DND-41 (cell line): ENCODE measurements at places on chromosomes 16 and 17.

DNA sequence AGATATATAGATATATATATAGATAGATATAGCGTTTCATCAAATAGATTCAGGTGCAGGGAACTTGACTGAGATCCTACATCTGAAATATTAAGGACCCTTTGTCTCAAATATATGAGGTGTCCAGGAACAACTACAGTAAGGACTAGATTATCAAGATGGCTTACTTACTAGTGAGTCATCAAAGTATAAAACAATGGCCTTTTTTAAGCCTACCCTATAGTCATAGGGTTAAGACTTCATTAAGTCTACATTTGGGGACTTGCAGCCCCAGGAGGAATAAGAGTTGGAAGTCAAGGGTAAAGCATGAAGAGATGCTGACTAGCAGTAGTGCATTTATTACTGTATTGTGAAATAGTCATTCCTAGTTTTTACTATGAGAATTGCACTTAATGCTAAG lies 1023.4 kb downstream of the CDH11 start:
- H3K36me3 ChIP-seq, result no peaks in the 10 kb centered on the region
- H3K27me3 ChIP-seq, result no peaks in the 10 kb centered on the region
- H3K27ac ChIP-seq, result no peak overlapping the region
- no peaks in the 10 kb centered on the region for H3K4me1 ChIP-seq
- DNase-seq, result no peak

GRCh38 chr16:27924411-27925118 lies 138.9 kb downstream of the GSG1L start:
- no peak for DNase-seq
- no peaks in the 10 kb centered on the region for H3K36me3 ChIP-seq
- no peaks in the 10 kb centered on the region for H3K4me1 ChIP-seq
- no peak overlapping the region for H3K27ac ChIP-seq
- peaks cover 5% of the 10 kb centered on the region for H3K27me3 ChIP-seq

DNA sequence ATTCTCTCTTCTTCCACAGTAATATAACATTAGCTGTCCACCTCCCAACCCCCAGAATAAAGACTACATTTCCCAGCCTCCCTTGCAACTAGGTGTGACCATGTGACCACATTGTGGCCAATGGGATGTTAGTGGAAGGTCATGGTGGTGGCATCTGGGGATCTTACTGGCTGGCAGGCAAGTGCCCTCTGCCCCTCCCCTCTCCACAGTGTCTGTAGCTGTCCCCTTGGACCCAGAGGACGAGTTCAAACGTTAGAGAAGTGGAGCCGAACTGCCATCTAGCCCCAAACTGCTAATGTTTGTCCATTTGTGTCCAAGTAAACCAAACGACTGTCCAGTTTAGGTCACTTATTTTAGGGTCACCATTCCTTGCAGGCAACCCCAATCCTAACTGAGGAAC lies 26.6 kb upstream of the KCNG4 start:
- H3K27me3 ChIP-seq, result peaks cover 3% of the 10 kb centered on the region
- H3K27ac ChIP-seq, result no peak overlapping the region
- no peaks in the 10 kb centered on the region for H3K4me1 ChIP-seq
- H3K36me3 ChIP-seq, result no peaks in the 10 kb centered on the region
- DNase-seq, result peak; percentile 21

GRCh38 chr16:56872863-56873391 lies 7.9 kb downstream of the SLC12A3 start:
- H3K4me3 ChIP-seq, result no peak overlapping the region
- no peak overlapping the region for H3K27ac ChIP-seq
- DNase-seq, result no peak
- no peaks in the 10 kb centered on the region for H3K36me3 ChIP-seq
- H3K4me1 ChIP-seq, result no peaks in the 10 kb centered on the region
- no peaks in the 10 kb centered on the region for H3K27me3 ChIP-seq

DNA sequence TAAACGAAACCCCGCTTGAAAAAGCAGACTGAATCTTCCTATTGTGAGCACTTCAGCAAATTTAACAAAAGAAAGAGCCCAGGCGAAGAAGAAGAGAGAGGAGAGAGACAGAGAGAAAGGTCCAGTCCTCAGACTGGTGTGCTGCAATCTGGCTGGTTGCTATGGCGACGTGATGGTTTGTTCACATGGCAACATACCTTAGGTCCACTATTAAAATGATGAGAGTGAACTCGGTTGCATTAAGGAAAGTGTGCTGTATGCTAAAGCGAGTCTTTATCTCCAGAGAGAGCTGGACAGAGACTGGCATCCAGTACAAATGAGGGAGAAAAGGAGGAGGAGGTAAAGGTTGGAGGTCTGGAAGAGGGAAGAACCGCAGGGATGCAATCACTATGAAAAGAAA lies 271.8 kb upstream of the ZFHX3 start:
- no peak overlapping the region for H3K4me3 ChIP-seq
- DNase-seq, result no peak
- no peak overlapping the region for H3K27ac ChIP-seq
- H3K36me3 ChIP-seq, result no peaks in the 10 kb centered on the region

DNA sequence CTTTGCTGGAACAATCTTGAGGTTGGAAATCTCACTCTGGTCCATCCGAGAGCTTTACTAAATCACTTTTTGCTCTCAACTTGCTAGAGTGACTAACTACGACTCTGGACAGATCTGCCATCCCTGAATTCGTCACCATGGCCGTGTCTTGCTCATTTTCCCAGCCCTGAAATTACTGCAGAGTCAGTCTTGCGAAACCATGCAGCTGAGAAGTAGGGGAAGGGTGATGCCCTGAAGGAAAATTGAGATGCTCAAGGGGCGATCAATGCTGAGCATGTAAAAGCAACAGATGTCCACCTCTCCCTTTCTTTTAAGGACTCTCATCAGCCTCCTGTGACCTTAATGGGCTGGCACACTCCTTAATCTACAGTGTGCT lies 18.8 kb downstream of the PCTP start:
- no peak overlapping the region for H3K27ac ChIP-seq
- peaks cover 30% of the 10 kb centered on the region for H3K36me3 ChIP-seq
- no peak for DNase-seq
- no peak overlapping the region for H3K4me3 ChIP-seq
- no peaks in the 10 kb centered on the region for H3K27me3 ChIP-seq

- no peak for DNase-seq
- no peaks in the 10 kb centered on the region; the same call in 1 of the 2 replicates for H3K4me1 ChIP-seq
- H3K27ac ChIP-seq, result no peak overlapping the region
Measured at GRCh38 chr17:49488612-49489011, 6.5 kb upstream of the NGFR start.

DNA sequence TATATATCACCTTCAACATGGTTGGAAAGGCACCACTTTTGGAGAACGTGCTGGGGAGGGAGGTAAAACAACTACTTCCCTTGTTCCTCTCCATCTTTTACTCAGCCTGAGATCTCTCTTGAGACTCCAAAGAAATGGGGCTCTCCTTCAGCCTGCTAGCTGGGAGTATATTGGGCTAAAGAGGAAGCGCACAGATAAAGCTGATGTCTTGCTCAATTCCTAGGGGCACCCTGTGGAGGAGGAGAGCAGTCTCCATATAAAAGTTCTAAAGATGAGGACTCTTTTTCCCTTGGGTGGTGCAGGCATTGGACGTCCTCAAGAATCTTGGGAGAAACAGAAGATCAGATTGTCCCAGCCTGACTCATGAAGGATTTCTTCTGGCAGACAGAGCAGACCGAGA lies 4.6 kb upstream of the ETV4 start:
- DNase-seq, result no peak
- no peaks in the 10 kb centered on the region for H3K36me3 ChIP-seq
- H3K4me1 ChIP-seq, result peaks cover 12% of the 10 kb centered on the region
- H3K27me3 ChIP-seq, result peaks cover 9% of the 10 kb centered on the region

DNA sequence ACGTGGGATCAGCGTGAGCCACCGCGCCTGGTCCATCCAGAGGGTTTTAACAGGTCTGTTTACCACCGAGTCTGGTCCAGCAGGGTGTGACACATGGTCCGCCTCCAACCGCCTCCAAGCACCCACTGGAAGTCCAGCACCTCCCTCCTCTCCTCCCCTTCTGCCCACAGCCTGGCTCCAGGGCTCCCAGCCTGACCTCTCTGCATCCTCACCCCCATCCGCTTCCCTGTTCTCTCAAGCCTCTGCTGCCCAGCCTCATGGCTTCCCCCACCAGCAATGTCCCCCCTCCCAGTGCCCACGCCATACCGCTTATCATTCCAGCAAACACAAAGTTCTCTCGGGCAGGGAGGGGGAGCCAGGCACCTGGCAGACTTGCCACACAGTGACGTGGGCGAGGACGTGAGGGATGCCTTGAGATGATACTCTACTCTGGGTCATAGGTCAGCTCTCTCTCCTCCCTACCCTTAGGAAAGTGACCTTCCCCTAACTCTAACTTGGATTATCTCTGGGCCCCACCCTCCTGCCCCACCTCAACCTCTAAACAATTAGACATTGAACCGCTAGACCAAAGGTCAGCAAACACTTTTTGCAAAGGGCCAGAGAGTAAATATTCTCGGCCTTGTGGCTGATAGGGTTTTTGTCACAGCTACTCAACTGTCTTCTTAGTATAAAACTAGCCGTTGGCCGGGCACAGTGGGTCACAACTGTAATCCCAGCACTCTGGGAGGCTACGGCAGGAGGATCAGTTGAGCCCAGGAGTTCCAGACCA lies 23.1 kb downstream of the CDC42EP4 start:
- no peaks in the 10 kb centered on the region for H3K36me3 ChIP-seq
- H3K4me1 ChIP-seq, result no peaks in the 10 kb centered on the region
- no peak overlapping the region for H3K4me3 ChIP-seq
- no peaks in the 10 kb centered on the region for H3K27me3 ChIP-seq
- no peak for DNase-seq
- H3K27ac ChIP-seq, result no peak overlapping the region

DNA sequence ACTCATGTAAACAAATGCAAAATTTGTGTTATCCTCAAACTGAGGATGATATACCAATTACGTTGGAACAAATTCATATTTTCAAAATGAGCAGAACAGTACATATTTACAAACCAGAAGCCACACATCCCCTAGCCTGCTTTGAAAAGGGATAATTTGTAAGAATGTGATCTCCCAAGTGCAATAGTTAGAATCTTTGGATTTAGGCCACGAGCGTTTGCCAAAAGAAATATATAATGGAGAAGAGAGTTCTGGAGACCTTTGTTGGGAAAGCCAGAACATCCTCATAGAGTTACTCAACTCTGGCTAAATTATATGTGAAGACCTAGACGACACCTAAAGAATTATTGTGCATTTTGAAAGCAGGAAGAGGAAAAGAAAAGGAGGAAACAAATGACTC lies 449.3 kb downstream of the KCNJ2 start:
- no peaks in the 10 kb centered on the region for H3K4me1 ChIP-seq
- no peak for DNase-seq
- no peaks in the 10 kb centered on the region for H3K27me3 ChIP-seq
- no peak overlapping the region for H3K4me3 ChIP-seq

GRCh38 chr17:73595479-73595878 lies 48.8 kb downstream of the SDK2 start:
- H3K4me1 ChIP-seq, result peaks cover 60% of the 10 kb centered on the region
- no peaks in the 10 kb centered on the region; the same call in 1 of the 2 replicates for H3K36me3 ChIP-seq
- H3K27ac ChIP-seq, result peak overlapping the region; percentile 94
- peak; percentile 30 for DNase-seq
- no peaks in the 10 kb centered on the region for H3K27me3 ChIP-seq
- no peak overlapping the region for H3K4me3 ChIP-seq

- peaks cover 14% of the 10 kb centered on the region for H3K27me3 ChIP-seq
- no peak overlapping the region for H3K4me3 ChIP-seq
- no peak for DNase-seq
- H3K27ac ChIP-seq, result no peak overlapping the region
- H3K36me3 ChIP-seq, result no peaks in the 10 kb centered on the region
Measured at GRCh38 chr16:21568502-21569189, 30.7 kb upstream of the METTL9 start.

- no peak for DNase-seq
- H3K4me1 ChIP-seq, result peaks cover 26% of the 10 kb centered on the region
- H3K27ac ChIP-seq, result no peak overlapping the region; the same call in 1 of the 2 replicates
- H3K4me3 ChIP-seq, result peak overlapping the region; percentile 66
- H3K36me3 ChIP-seq, result no peaks in the 10 kb centered on the region
- H3K27me3 ChIP-seq, result no peaks in the 10 kb centered on the region
Measured at GRCh38 chr17:50096092-50096491, 941 bp downstream of the PDK2 start.

DNA sequence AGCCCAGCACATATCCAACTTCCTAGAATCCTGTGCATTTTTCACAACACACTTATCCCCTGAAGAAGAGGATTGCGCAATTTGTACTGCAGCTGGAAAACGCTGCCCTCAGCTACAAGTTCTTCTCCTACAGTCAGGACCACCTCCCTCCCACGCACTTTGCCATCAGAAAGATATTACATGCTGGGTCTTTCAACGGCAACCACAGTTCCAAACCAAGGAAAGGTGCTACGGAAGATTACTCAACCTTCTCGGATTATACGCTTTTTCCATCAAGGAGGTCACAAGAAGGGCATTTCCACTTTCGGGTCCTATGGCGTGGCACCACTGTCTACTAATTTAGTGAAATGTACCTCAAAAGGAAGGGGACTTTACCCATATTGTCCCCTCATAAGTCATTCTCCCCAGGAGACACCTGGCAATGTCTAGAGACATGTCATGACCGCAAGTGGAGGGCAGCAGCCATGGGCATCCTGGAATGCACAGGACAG lies 35.2 kb downstream of the USP7 start:
- no peak overlapping the region for H3K27ac ChIP-seq
- no peaks in the 10 kb centered on the region for H3K27me3 ChIP-seq

DNA sequence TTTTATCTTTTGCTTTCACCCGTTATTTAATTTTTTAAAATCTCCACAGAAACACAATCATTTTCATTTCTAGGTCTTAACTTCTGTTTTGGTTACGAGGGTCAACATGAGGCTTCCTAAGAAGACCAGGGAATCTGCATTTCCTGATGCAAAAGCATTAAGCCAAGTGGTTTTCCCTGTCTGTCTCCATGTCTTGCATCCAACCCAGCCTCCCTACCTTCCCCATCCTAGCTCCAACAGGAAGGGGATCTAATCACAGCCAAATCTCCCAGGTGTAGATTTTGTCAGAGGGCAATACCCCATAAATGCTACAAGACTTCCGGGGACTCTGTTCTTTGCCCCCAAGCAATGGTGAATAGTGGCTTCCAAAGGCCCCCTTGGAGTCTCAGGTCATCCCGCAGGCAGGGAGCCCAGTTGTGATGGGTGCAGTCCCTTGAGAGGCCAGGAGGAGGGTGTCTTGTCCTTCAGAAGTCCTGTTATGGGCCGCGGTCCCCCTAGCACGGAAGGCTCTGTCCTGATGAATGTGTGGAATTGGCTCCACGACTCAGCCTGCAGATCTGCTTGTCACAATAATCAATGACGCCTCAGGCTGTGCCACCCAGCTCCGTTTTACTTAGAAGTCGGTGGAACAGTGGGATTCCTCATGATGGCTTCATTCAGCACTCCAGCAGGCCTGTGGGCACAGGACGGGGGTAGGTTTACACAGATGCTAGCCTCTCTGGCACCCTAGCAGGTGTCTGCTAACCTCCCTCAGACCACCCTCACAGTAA lies 141.1 kb downstream of the RGS9 start:
- no peaks in the 10 kb centered on the region for H3K36me3 ChIP-seq
- no peak overlapping the region for H3K27ac ChIP-seq
- no peak overlapping the region for H3K4me3 ChIP-seq
- no peaks in the 10 kb centered on the region for H3K27me3 ChIP-seq

GRCh38 chr16:69270831-69271230 lies 40.3 kb upstream of the VPS4A start:
- peaks cover 14% of the 10 kb centered on the region; the same call in 1 of the 2 replicates for H3K36me3 ChIP-seq
- H3K27ac ChIP-seq, result no peak overlapping the region
- no peaks in the 10 kb centered on the region for H3K4me1 ChIP-seq
- DNase-seq, result no peak

GRCh38 chr16:57475711-57476339 lies 10.5 kb downstream of the DOK4 start:
- H3K27ac ChIP-seq, result no peak overlapping the region
- H3K36me3 ChIP-seq, result peaks cover 24% of the 10 kb centered on the region
- no peak overlapping the region for H3K4me3 ChIP-seq
